ENCODE measurements at places on chromosomes 1 and 21.
A peak's percentile ranks its signal among the peaks of the same experiment; 100 is the strongest.

DNA sequence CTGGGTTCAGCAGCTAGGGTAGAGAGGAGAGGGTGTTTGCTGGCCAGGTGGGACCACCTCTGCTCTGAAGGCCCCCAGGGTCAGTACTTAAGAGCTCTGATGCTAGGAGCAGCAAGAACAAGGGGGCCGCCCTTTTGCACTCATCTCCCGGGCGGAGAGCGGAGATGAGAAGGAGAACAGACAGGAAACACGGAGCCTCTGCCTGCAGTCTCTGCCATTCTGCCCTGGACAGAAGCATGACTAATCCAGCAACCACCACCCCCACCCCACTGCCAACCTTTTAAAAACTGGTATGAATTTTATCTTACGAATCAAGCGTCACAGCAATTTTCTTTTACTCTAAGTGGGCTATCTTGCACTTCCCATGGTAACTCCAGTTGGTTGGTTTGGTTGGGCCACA is 34.5 kb downstream of the PARP1 start:
- no peak for DNase-seq

DNA sequence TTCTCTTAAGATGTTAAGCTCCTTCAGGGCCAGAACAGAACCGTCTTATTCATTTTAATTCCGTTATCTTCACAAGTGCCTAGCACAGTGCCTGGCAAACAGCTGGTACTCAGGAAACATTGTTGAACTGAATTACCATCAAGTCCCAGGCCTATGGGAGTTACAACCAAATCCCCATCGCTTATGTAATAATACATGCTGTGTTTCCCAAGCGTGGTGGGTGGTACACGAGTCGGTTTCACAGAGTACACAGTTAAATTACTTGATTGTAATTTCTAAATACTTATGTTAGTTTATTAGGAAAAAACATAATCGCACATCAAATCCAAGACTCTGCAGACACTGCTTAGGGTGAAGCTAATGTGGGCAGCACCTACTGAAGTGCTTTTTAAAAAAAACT is 1.0 kb downstream of the ANGEL2 start:
- no peak for DNase-seq

- DNase-seq, result no peak
These were observed 261.4 kb downstream of the CTH start for GRCh38 chr1:70672442-70672888.

GRCh38 chr1:86466109-86466844 is 2.5 kb upstream of the CLCA1 start:
- no peak for DNase-seq

DNA sequence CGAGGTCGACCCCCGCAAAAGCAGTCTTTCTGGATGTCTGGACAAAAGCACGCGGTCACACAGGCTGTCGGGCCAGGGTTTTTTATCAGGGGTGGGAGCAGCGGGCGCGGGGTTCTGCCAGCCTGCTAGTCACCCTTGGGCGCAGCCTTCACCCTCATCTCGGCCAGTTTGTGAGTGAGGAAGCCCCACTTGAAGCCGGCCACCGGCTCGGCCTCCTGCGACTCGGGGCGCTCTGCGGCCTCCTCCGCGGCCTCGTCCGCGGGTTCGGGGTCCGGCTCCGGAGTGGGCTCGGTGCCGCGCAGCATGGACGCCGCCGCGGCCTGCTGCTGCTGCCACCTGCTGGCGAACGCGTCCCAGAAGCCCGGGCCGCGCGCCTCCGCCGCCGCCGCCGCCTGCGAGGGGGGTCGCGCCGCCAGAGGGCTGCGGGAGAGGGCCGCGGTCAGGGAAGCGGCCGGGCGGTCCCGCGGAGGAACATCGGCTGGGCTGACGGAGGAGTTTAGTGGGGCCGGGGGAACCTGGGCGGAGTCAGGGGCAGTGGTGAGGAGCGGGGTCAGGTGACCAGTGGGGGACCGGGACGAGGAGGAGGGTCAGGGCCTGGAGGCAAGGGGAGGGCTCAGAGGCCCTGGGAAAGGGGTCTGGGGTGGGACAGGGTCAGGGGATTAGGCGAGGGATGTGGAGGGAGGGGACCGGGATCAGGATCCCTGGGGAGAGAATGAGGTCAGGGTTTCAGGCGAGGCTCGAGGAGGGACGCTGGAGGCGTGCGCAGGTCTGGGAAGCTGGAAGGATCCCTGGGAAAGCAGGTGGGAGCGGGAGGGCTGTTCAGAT is 4.5 kb downstream of the C1orf232 start:
- peak; percentile 52 for DNase-seq

DNA sequence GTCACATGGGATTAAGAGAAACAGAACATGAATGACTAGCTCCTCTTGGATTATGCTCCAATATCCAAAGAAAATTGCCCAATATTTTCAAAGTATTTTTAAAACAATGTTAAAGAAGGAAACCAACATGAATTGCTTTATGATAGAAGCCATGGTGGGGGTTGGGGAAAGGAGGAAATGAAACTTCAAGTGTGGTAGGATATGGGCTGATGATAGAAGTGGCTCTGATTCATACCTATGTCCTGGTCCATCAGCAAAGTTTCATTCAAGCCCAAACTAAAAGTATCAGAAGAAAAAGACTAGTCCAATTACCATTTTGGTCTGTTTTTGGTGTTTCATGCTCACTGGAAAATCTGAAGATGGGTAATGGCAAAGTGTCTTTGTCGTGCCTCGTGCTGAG is 104.2 kb upstream of the PROX1 start:
- no peak for DNase-seq

DNA sequence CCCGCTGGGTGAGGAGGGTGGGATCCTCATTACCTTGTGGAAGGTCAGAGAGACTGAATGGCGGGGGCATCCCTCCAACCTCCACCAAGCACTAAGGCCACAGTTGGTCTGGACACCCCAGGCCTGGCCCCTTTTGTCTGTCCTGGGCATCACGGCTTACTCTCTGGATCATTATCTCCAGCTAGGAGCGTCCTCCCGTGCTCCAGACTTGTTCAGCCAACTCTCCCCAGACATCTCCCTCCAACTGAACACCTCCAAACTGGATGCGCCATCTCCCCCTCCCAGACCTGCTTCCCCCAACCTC is 7.3 kb upstream of the GJB5 start:
- no peak for DNase-seq

DNA sequence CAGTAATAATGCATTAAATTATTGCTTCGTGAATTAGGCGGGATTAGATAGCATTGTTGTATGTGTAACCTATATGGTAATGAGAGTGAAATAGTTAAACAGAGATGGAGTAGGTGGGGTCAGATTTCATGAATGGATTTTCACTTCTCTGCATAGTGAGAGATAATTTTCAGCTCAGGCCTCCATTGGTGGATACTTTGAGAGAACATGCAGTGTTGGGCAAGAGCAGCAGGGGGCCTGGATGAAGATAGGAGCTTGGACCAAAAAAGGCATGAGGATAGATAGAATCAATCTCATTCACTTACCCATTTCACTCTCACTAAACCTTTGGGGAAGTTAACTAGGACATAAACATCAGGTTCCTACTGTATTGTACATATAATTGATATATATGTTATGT is 39.5 kb upstream of the C1orf87 start:
- no peak for DNase-seq

DNA sequence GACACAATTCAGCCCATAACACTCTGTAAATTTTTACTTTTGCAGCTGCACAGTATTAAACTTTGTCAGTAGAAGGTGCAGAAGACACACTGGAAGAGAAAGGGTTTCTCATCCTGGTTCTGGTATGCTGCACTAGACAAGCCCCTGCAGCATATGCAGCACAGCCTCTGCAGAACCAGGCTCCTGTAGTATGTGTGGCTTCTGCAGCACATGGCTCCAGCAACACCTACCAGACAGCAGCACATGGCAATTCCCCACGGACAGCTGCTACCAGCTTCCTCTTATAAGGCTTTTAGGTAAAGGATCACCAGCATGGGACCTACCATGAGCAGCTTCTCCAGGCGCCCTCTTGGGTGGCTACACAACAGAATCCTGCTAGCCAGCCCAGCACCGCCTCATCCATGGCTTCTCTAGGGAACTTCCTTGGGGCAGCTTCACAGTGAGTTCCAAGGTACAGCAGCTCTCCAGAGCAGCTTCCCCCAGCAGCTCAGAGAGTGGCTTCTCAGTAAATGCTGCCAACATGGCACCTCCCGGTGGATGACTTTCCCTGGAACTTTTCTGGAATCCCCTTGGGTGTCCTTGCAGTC is 534.4 kb upstream of the CXADR start:
- no peak for DNase-seq

DNA sequence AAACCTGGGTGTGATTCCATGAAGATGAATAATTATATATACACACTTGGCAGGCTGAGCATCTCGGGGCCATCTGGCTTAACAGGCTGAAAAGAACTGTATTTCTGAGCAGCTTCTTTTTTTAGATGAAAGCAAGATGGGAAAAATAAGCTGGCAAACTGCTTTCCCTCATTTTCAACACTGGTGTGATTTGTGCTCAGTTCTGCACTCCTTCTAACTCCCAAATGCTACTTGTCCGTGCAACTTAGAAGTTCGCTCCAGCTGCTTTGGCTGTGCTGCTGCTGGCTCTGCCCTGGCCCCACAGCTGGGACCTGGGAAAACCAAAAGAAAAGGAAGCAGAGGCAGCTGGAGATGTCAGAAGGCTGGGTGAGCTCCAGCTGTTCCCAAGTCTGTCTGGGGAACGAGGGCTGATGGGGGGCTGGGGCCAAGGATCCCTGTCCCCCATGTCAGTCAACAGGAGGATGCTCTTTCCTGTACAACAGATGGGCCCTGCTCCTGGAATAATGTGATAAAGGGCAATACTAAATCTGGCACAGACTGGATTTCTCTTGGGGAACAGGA is 44.9 kb downstream of the PAFAH2 start:
- DNase-seq, result no peak

DNA sequence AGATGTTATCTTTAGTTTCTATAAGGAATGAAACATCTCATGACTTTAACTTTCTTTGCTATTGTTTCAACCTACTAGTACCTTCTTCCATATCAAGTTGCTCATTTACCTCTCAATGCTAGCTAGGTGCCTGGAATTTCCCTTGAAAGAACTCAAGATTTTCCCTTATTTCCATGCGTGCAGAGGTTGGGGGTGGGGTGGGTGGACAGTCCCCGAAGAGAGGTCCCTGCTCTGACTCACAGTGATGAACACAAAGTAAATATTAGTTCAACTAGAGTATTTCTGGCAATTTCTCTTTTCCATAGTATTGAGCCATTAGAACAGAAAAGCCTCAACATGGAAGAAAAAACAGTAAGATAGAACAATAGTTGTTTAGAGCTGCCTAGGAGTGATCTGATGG is 239.0 kb upstream of the ZP4 start:
- DNase-seq, result no peak

GRCh38 chr1:27807385-27807784 is 23.2 kb upstream of the PPP1R8 start:
- DNase-seq, result no peak

- DNase-seq, result no peak
These were observed 574.2 kb upstream of the ADGRL2 start for GRCh38 chr1:81226603-81226928.

- no peak for DNase-seq
These were observed 28.3 kb downstream of the PDE4B start for GRCh38 chr1:65820983-65821382.

GRCh38 chr1:207313131-207313530 is 8.3 kb upstream of the CD55 start:
- DNase-seq, result no peak

- DNase-seq, result no peak
These were observed 16.3 kb downstream of the CAPZB start for GRCh38 chr1:19469004-19469403.

DNA sequence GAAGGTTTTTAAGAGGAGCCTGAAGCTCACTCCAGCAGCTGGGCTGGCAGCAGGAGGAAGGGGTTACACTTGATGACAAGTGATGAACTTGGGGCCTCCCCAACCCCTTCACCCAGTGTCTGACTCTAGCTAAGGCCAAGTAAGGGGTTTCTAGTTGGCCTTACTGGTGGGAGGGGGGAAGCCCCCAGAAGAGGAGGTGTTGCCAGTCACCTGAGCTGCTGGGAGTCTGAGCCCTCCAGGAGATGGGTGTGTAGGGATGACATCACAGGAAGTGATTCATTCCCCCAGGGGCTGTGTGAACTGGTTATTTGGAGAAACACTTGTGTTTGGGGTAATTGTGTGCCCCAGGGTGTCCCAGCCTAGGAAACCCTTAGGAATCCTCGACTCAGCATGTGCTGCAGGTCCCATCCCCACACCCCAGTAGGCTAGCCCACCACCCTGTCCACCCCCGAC is 3.1 kb downstream of the PADI1 start:
- DNase-seq, result no peak

DNA sequence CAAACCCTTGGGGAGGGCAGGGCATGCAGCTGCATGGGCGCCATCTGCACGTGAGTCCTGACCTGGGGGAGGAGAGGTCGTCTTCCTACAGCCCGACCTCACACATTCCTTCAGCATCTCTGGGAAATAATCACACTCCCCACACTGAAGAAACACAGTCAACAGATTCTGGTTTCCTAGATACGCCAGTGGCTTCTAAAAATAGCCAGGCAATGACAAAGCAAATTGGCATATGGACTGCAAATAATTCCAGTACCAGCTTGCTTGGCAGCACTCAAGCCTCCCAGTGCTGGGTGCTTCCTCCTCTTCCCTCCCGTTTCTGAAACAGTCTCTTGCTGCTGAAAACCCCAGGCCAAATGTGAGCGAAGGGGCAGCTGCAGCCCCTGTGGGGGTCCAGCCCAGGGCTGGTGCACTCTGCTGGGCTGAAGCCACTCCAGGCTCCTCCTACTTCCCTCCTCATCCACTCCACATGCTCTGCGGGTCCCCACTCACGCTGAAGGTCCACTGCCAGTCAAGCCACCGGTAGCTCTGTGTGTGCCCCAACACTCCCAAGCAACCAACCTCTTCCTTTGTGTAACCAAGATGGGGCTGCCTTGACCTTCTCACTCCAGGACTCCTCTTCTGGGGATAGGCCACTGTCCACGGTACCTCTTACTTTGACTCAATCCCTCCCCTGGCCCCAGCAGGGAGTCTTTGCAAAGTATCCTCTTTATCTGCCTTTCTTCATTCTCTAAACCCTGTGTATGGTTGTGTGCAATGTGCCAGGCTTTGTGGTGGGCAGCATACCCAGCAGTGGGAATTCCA is 69.0 kb downstream of the KCND3 start:
- peak; percentile 45 for DNase-seq

GRCh38 chr1:82722608-82723007 is 921.9 kb downstream of the ADGRL2 start:
- DNase-seq, result no peak

DNA sequence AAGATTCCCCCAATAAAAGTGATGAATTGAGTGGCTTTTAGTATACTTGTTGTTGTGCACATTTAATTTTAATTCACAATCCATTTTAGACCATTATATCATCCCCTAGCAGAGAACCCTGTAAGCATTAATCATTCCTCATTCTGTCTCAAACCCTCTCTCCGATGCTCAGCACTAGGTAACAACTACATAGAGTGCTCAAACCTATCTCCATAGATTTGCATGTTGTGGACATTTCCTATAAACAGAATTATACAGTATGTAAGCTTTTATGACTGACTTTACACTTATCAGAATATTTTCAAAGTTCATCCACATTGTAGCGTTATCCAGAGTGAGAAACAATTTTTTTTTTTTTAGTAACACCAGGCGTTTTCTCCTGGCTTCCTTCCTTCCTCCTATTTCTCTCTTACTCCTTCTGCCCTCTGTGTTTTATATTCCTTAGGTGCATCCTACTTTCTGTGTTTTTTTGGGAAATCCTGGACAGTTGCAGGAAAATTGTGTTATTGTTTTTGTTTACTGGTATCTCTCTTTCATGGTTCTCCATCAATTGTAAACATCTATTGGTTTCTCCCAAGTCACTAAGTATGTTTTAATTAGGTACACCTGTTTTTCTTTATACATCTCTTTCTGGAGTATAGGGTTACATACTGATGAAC is 1528.0 kb upstream of the TPTE start:
- DNase-seq, result no peak

GRCh38 chr1:22969304-22969709 is 3.4 kb downstream of the LACTBL1 start:
- no peak for DNase-seq
